Astrocyte of the spinal cord (primary cell): ENCODE measurements at places on chromosomes 4 and X.

GRCh38 chrX:108945883-108946523 lies 209.6 kb upstream of the IRS4 start:
- DNase-seq: no peak

DNA sequence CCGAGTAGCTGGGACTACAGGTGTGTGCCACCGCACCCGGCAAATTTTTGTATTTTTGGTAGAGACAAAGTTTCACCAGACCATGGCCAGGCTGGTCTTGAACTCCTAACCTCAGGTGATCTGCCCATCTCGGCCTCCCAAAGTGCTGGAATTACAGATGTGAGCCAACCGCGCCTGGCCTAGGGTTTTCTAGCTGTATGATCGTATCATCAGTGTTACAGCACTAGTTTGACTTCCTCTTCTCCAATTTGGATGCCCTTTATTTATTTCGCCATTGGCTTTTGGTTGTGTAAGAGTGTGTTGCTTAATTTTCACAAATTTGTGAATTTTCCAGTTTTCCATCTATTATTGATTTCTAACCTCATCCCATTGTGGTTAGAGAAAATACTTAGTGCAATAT lies 5.2 kb downstream of the TKTL1 start:
- no peak for DNase-seq

GRCh38 chr4:71186566-71187403 lies 152.0 kb upstream of the SLC4A4 start:
- peak; percentile 61 for DNase-seq

DNA sequence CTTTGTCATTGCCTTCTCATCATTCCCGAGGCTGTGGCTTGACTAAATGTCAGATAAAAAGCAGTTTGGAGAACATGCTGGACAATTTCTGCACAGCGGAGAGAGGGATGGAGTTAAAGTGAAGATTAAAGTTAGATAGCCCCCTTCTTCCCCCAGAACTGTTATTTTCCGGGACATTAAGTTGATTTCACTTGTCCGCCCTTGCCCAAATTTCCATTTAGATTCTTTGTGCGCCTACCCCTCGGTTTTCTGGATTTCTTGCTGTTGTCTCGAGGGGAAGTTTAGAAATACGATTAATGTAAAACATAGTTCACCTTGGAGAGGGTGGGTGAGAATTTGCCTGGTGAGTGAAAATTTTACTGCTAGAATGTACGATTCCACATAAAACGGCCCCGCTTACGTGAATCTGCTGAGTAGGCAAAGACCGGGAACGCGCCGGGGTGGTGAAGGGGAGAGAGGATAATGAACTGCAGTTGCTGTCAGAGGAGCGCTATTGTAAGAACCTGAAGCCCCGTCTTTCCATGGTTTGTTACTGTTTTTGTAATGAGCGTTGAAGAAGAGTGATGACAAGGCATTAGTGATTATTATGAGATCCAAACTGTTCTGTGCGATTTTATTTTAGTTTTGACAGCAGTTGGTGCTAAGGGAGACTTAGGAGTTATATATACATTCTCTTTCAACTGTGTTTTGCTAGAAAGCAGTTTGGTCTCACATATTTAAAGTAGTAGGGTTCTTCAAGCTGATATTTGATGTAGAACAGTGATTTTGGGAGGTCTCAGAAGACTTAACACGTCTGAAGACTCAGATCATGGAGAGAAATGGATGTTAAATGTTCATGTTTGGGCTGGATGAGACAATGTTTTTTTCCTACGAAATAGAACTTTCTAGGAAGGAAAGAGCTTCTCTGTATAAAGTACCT lies 73.0 kb downstream of the AFF1 start:
- peak; percentile 55 for DNase-seq

DNA sequence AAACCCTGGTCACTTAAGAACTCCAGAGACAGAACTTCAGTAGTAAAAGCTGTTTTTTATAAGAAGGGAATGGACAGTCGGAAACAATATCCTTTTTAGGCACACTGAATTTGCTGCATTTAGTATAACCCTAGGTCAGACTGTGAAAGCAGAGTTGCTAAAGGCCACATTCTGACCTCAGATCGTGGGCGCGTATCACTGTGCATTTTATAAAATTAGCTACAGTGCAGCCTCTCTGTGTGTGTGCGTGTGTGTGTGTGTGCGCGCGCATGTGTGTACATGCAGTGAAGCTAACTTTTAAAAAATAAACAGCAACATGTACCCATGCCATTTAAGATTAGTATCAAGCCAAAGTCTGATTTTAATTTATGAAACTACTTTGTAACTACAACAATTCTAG lies 8.0 kb downstream of the ZNF827 start:
- DNase-seq: no peak

GRCh38 chr4:2786152-2786671 lies 6.7 kb upstream of the SH3BP2 start:
- no peak for DNase-seq

GRCh38 chrX:45669715-45670340 lies 469.2 kb upstream of the DIPK2B start:
- DNase-seq: peak; percentile 71

DNA sequence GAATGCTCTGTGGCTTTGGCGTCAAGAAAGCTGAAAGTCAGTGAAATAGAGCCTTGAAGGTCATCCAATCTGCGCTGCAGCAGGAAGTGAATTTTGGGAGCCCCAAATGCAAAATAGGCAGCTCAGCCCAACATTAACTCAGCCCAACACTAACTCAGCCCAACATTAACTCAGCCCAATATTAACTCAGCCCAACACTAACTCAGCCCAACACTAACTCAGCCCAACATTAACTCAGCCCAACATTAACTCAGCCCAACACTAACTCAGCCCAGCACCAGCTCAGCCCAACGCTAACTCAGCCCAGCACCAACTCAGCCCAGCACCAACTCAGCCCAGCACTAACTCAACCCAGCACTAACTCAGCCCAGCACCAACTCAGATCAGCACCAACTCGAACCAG lies 71.5 kb downstream of the SORBS2 start:
- DNase-seq: no peak

DNA sequence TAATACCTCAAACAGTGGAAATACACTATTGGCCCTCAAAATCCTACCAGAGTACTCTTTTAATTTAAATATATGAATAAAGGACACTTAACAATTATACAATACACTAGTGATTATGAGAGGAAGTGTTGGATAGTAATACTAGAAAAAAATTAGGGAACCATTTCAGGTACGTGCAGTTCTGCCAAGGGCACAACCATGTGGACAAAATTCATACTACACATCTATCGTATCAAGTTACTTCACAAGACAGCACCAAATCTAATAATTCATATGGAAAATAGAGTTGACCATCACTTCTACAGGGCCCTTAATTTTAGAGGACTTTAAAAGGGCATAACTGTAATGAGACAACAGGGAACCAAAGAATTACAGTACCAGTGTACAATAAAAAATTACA lies 69.2 kb upstream of the ZCCHC13 start:
- DNase-seq: no peak

DNA sequence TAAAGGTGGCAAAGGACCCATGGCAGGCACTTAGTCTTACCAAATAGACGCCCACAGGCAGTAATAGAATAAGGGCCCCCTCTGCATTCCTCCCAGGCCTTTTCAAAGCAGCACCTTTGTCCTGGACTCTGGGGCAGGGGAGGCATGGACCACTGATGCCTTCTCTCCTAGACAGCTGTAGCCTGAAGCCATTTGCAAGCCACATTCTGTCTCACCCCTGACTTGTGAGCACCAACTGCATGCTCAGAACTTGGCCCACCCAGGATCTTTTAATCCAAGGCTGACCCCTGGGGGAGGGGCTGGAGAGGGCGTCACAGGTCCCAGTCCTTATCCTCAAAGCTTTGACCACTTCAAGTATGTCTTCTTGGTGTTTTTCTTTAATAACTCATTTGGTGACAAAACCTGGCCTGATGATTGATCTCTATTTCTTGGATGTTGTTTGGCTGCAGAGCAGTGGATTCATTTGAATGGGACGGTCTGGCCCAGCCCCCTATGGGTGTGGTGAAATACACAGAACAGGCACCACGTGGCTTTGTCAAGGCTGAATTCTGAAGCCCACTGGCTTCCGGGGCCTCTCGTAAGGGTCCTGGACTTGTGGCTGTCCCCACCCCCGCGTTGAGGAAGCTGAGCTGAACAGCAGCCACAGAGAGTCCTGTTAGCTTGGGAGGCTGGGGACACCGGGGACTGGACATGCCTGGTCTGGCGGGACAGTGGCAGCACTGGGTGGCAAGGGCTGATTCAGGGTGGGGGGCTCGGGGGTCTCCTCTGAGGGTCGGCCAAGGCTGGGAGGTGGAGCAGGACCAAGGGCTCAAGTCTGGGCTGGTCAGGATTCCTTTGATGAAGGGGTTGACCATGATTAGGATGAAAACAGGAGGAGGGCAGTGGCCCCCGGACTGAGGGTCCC lies 36.6 kb downstream of the ADRA2C start:
- no peak for DNase-seq

- DNase-seq: no peak
Observed at GRCh38 chrX:76920607-76921006, 493.1 kb downstream of the MAGEE1 start.

GRCh38 chr4:23234018-23234417 lies 541.3 kb downstream of the GBA3 start:
- no peak for DNase-seq

GRCh38 chrX:134026565-134027311 lies 41.3 kb upstream of the GPC3 start:
- DNase-seq: peak; percentile 18

GRCh38 chr4:78780093-78780492 lies 3.9 kb downstream of the BMP2K start:
- DNase-seq: no peak

GRCh38 chrX:119236623-119237561 lies 807 bp downstream of the PGRMC1 start:
- DNase-seq: peak; percentile 43

- peak; percentile 63 for DNase-seq
Observed at GRCh38 chrX:133544115-133544514, 128.8 kb upstream of the GPC4 start.

GRCh38 chr4:12791536-12791935 lies 692.6 kb downstream of the RAB28 start:
- DNase-seq: peak; percentile 57

DNA sequence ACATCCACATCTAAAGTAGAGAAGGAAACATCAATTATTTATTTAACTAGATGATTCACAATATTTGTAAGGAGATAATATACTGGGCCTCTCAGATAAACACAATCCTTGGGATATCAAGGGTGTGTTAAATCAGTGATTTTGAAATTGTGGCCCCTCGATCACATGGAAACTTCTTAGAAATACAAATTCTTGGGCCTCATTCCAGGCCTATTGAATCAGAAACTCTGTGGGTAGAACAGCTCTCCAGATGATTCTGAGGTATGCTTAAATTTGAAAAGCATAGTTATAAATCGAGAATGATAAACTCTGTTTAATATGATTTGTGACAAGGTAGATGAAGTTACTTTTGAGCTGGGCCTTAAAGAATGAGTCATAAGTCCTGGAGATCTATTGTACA lies 64.3 kb upstream of the GPR174 start:
- DNase-seq: peak; percentile 4

- no peak for DNase-seq
Observed at GRCh38 chr4:8607603-8608481, 15.3 kb downstream of the CPZ start.

DNA sequence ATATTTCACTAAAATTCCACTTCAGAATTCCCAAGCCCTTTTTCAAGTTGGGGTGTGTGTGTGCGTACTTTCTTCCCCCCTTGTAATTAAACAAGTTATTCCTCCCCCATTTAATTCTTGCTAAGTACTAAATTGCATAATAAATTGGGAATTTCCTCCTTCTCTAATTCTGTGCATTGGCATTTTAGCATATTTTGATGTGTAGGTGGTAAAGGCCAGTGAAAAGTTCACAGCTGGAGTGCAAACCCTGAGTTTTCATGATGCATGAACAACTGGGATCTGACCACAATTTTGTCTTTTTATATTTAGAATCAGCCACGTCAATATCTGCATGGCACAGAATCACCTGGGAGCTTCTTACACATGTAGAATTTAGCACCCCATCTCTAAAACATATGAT lies 18.5 kb downstream of the ANXA3 start:
- DNase-seq: no peak
